Stimulated activated CD8-positive, alpha-beta memory T cell treated with anti-CD3 and anti-CD28 coated beads, Interleukin-4, amount 100 ng/mL, for 1 hour (primary cell): ENCODE measurements at places on chromosomes 16 and 17.

GRCh38 chr16:63614429-63614828 lies 1507.4 kb downstream of the CDH11 start:
- no peak for DNase-seq

GRCh38 chr17:50803676-50804075 lies 31.7 kb upstream of the WFIKKN2 start:
- DNase-seq = no peak

DNA sequence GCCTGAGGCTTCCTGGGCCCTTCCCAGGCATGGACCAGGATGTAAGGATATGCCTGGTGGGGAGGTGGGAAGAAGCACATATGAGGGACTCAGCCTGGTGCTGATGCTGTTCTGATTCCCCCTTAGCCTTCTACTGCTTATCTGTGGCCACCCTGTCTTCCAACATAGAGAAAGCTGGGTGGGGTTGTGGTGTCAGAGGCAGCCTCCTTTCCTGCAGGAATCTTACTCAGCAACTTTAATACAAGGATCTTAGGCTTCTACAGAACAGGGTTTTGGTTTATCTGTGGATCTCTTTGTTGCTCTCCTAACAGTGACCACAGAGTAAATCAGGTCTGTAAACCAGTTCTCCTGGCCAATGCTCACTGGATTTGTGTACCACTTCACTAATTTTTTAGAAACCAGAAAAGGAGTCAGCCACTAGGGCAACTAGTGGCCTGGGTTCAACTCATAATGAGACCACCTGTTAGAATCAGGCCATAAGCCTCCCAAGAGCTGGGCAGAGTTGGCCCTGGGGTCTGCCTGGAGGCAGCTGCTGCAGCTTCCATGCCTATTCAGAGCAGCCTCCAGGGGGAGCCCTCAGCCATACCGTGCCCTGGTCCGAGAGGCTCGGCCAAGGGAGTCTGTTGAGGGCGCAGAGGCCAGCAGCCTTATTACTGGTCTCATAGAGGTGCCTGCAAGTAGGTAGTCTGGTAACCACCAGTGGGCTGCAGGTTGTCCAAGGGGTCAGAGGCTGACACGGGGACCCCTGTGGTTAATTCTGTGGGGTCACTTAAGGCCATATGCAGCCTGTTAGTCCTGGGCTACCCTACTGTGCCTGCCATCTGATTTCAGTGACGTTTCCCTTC lies 7.1 kb downstream of the HAS3 start:
- DNase-seq = no peak

GRCh38 chr17:51261024-51261963 lies 948 bp downstream of the UTP18 start:
- no peak for DNase-seq

- no peak for DNase-seq
Observed at GRCh38 chr17:76094046-76094445, 9.5 kb downstream of the EXOC7 start.

DNA sequence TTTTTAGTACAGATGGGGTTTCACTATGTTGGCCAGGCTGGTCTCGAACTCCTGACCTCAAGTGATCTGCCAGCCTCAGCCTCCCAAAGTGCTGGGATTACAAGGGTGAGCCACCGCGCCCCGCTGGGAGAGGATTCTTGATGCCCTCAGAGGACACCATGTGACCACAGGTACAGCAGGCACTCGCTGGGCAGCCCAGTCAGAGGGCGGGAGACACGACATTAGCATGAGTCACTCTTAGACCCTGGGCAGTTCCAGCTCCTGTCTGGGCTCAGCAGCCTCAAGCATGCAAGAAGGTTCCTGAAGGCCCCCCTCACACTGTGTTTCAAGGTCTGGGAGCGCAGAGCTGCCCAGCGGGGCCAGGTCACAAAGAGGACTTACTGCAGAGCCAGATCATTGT lies 11.9 kb downstream of the STAC2 start:
- no peak for DNase-seq

DNA sequence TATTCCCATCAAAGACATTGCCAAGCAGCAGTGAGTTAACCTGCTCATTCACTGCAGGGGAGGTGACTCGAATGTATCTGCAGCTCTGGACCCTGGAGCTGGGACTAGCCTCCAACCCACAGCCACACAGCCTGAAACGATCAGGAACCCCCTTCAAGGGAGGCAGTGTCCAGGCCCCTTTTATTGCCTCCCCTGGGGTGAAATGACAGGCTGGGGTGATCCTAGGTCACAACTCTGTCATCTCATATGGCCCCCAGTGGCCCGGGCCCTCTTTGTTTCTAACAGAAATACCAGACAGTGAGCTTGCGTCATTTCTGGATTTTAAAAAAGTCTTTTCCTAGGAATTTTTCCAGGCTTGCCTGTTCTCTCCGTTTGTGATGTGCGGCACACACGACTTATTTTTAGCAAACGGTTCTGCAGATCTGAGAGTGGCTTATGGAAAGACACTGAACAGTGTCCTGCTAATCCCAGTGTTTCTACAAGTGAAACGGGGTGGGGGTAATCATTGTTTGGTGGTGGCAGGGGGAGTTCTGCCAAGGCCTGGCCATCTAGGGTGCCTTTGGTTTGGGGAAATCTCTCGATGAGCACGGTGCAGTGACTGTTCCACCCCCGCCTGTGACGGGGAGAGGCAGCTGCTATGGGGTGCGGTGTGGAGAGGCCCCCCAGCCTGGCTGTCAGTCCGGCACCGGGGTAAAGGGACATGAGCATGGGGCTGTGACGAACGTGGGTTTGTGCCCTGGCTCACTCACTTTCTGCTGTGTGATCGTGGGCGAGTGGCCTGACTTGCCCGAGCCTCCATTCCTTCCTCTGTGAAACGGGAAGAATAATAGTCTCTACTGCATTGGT lies 27.2 kb downstream of the NAGPA start:
- no peak for DNase-seq

GRCh38 chr17:42553161-42553818 lies 567 bp downstream of the HSD17B1 start:
- DNase-seq = no peak

DNA sequence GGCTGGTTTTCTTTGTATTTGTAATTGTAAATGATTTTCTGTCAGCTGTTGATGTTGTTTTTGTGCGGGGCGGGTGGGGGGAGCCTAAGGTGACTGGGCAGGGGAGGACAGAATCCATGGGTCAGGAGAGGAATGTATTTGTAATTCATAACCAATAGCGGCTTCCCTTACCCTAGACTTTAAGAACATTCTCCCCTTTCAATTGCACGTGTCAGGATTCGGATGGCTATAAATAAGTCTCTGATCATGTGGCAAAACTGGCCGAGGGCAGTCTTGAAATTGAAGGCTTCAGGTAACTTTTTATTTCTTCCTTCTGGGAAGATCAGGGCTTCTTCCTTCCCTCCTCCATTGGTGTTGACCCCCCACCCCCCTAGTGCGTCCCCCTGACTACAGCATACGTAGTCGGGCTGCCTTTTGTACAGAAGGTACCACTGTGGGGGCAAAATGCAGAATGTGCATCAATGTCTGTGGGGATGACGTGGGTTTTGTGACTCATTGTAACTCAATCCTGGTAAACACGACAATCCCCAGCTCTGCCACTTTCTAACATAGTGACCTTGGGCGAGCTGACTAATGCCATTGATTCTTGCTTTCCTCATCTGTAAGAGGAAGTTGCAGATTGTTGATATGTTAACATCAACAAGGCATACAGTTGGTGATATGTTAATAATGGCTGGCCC lies 16.2 kb downstream of the MARCHF10 start:
- no peak for DNase-seq

GRCh38 chr17:10183931-10184930 lies 14.2 kb downstream of the GAS7 start:
- no peak for DNase-seq

- DNase-seq = no peak
Observed at GRCh38 chr16:22388101-22388644, 13.8 kb upstream of the CDR2 start.

GRCh38 chr17:18005496-18005895 lies 32.8 kb downstream of the DRC3 start:
- no peak for DNase-seq

DNA sequence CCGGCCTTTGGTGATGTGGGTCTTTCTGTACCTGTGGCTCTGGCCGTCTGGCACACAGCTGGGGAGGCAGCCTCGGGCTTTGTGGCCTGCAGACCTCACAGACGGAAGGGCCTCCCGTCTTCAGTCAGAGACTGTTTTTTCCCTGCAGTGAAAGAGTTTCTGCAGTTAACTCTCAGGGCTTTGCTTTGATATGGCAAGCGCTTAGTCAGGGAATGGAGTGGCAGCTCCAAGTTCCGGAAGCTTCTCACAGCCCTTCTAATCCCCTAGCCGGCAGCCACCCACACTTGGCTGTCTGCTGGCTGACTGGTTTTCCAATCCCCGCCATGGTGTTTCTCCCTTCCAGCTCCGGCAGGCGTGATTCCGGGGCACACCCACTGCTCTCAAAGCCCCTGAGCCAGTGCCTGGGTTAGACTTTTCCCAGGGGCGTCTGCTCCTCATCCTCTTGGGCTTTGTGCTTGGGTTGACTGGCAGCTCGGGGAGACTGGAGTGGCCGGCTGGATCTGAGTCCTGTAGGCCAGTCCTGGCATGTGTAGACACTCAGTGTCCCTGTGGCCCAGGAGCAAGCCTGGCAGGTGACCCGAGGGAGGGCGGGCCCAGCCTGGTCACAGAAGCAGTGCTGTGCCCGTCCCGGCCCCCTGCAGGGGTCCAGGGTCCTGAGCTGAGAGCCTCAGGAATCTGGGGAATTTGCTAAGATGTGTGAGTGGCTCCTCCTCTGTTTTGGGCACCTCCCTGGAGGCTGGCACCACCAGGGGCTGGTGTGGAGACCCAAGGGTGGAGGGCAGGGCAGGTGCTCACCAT lies 29.9 kb downstream of the BAIAP2 start:
- DNase-seq = no peak

GRCh38 chr16:68902969-68903345 lies 59.6 kb downstream of the TANGO6 start:
- DNase-seq = no peak
